ENCODE measurements at places on chromosomes 6 and 20.

DNA sequence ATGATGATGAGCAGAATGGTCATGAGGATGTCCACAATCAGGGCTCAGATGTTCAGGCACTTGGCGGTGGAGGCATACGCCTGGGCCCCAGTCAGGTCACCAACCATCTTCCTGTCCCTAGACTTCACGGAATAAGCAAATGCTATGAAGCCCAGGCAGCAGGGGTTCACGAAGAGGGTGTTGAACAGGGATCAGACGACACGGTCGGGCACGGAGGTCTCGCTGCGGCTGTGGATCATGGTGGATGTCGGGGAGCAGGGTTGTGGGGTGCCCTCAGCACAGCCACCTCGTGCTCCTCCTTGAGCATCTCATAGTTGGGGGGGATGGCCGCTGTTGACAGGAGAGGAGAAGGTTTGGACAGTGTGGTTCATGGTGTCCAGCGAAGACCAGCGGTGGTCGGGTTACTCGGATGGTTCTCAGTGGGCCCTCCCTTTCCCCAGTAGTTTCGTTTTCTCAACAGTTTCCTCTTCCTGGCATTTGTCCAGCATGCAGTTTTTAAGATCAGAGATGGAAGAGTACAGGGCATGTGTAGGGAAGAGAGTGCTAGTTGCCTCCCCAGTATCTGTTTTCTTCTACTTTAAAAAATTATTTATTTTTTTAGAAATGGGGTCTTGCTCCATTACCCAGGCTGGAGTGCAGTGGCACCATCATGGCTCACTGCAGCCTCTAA is 20.3 kb upstream of the SPDEF start:
- DNase-seq: no peak

DNA sequence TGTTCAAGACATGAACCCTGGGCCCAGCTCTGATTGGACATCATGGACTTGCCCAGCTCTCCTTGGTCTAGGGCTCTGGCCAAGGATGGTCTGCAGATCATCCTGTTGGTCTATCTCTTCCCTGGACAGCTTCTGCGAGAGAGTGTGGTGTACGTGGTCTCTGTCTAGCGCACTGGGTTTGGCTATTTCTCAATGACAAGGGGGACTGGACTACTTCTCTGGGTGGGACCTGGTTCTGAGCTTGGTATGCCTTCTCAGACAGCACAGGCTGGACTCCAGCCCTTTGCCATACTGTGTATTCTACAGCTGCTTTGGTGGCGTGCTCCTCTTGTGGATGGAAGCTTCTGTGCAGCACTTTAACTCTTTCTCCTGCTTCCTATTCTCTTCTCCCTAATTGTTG is 8.5 kb upstream of the RAET1E start:
- DNase-seq: no peak

- no peak for DNase-seq
Measured at GRCh38 chr20:16537918-16538317, 35.3 kb downstream of the KIF16B start.

DNA sequence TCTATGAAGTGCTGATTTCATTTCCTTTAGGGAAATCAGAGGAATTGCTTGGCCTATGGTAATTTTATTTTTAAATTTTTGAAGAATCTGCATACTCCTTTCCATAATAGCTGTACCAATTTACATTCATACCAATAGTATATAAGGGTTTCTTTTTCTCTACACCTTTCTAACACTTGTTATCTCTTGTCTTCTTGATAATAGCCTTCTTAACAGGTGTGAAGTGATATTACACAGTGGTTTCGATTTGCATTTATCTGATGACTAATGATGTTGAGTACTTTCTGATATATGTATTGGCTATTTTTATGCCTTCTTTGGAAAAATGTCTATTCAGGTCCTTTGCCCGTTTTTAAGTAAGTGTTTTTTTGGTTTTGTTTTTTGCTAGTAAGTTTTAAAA is 40.8 kb downstream of the SMAP1 start:
- DNase-seq: no peak

DNA sequence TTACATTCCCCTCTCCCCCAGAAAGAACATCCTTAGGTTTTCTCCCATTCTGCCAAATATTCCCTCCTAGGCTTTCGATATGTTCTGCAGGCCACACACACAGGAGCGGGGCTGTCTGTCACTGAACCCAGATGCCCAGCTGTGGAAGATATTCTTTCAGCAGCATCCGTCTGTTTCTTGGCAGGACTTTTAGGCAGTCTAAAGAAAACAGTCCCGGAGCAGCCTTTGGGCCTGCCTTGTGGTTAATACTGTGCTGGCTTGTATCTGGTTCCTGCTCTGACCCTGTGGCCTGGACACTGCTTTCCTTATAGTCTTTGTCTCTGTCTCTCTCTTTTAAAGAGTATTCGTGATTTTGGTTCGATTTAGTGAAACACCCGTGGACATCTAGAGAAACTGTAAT is 94.6 kb upstream of the SUPT3H start:
- no peak for DNase-seq

DNA sequence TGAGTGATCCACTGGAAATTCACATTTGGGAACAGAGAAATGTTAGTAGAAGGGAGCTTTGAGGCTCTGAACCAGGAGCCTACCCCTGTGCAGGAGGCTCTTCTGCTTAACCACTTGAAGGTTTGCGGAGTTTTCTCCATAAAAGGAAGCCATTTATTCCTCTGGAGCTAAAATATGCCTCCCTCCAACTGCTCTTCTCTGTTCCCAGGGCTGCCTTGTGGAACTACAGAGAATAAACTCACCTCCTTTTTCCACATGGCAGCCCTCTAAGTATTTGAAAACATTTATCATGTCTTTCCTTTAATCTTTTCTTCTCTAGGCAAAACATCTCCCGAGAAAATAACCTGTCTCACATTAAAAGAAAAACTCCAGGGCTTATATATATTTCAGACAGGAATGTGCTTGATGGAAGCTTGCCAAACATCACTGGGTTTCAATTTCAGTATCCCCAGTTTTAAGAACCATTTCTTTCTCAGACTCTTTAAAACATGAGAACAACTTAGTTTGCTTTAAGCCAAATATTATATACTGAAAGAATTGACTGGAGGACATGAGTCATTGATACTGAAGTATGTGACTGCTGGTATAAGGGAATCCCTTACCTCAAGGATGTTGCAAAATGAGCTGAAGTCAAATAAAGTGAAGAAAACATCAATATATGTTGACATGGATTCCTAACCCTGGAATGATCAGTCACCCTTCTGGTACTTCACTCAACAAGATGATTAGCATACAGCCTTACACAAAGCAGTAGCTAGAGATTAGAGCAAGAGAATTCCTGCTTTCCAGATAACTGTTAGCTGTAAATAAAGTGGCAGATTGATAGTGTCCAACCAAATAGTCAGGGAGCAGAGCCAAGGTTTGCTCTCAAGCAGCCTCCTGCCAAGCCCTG is 74.0 kb downstream of the ZBTB2 start:
- no peak for DNase-seq

- no peak for DNase-seq
Measured at GRCh38 chr6:144416773-144417172, 131.6 kb downstream of the UTRN start.

- no peak for DNase-seq
Measured at GRCh38 chr6:1124885-1125284, 187.0 kb upstream of the FOXQ1 start.

GRCh38 chr20:15248618-15249395 is 911.4 kb upstream of the FLRT3 start:
- DNase-seq: no peak

DNA sequence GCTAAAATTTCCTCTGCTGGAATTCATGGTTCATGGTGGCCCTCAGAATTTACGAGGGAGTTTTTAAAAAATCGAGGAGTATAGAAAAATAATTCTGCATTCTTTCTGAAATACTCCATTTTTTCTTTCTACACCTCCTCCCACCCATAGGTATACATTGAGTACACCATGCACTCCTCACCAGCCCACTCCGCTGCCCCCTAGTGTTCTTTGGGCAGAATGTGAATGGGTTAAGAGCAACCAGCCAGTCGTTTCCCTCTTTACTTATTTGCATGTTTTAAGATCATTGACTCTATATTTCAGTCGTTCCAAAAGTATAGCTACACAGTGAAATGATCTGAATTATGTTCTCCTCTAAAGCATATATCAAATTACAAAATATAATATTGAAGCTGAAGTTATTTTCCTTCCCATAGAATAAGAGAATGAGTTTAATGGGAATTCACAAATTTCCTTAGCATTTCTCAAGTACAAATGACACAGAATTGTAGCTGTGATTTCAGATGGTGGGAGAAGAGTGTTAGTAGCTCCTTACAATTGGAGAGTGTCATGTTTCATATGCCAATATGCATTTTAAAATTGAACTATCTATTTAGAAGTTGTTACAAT is 977.7 kb upstream of the SLC35B3 start:
- DNase-seq: peak; percentile 6

GRCh38 chr6:150547502-150548222 is 52.0 kb upstream of the PLEKHG1 start:
- DNase-seq: no peak

DNA sequence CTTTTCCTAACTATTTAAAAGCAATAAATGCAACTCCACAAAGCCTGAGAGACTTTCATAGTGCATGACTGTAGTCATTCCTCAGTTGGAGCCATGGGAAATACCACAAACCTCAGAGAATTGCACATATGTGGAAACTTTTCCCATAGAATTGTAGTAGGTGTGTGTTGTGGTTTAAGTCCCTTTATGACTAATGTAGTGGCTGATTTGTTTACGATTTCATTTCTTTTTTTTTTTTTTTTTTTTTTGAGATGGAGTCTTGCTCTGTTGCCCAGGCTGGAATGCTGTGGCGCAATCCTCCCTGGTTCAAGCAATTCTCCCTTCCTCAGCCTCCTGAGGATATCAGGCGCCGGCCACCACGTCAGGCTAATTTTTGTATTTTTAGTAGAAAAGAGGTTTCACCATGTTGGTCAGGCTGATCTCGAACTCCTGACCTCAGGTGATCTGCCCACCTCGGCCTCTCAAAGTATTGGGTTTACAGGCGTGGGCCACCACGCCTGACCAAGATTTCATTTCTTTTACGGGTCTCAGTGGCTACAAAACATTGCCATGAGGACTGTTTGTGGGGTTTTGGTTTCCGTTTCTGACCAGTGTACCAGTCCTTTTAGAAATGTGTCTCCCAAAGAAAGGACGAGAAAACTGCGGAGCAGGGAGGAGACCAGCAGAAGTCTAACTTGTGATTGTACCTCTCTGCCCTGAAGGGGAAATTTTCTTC is 212.1 kb upstream of the MARCKS start:
- DNase-seq: no peak

DNA sequence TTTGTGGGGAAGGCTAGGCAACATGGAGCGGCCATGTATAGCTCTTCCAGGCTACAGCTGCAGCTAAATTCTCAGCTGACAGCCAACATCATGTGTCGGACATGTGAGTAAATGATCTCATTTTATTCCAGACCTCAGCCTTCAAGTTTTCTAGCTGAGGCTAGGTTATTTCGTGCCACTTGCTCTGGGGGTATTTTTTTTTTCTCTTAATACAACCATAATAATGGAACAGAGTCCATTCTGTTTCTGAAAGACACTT is 573.5 kb downstream of the CD109 start:
- DNase-seq: no peak

DNA sequence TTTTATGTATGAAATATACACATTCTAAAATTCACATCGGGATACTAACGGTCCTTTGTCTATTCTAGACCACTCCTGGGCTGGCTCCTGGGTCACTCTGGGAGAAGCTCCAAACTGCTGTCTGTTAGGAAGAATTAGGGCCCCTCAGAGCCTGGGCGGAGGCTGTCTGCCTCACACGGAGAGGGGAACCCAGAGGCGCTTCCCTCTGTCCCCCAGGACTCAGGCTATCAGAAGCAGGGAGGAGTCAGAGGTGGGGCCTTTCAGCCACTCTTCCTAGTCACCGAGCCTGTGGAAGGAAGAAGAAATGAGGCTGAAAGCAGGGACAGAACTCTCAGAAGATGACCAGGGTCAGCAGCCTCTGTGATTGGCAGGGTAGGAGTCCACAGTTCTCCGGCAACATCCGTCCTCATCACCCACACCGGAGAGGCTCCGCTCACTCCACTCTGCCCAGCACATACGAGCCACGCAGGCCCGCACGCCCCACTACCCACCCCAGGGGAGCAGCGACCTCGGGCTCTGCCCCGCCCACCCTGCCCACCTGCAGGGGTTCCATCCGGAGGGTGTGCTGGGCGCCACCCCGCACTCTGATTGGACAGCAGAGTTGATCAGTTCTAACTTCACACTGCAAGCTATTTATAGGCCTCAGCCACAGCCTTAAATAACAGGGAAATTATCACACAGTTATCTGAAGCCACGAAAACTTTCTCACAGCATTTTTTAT is 182.1 kb upstream of the AFDN start:
- no peak for DNase-seq

- DNase-seq: no peak
Measured at GRCh38 chr6:123541462-123541861, 95.3 kb downstream of the TRDN start.

All from NCI-H187 treated with DMSO at 0.1 percent for 48 hours (cell line).